Renal pelvis (tissue), 12 donors: ENCODE measurements at places on chromosomes 11 and 22.

DNA sequence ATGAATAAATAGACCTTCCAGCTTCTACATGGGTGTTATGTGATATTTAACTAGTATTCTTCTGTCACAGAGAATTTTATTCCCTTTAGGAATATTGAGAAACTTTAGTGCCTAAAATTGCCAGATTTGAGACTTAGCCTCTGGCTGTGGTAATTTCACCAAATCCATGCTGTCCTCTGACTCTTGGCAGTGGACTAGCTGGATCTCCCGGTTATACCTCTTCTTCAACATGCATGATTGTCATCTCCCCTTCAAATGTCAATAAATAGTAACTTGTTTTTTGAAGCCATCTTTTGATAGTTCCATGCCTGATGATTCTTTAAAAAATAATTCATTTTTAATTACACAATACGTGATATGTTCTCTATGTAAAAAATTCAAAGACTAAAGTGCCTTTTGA, 8.4 kb downstream of the AQP11 start:
- DNase-seq, result no peak

DNA sequence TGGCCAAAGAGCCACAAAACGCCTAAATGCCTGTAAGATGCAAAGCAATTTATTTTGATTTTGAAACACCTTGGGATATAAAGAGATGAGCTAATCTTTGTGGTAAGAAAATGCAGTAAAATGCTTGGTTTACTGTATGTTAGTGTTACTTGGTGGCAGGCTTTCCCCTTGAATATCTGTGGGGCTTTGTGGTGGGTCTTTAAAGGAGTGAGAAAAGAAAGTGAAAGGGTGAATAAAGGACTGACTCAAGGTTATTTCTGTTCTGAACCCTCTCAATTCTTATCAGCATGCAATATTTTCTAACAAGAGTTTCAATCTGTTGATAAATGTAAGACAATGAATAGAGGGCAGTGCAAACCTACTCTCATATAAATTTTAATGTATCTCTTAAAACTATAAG, 1555.9 kb upstream of the RAG2 start:
- DNase-seq, result no peak

DNA sequence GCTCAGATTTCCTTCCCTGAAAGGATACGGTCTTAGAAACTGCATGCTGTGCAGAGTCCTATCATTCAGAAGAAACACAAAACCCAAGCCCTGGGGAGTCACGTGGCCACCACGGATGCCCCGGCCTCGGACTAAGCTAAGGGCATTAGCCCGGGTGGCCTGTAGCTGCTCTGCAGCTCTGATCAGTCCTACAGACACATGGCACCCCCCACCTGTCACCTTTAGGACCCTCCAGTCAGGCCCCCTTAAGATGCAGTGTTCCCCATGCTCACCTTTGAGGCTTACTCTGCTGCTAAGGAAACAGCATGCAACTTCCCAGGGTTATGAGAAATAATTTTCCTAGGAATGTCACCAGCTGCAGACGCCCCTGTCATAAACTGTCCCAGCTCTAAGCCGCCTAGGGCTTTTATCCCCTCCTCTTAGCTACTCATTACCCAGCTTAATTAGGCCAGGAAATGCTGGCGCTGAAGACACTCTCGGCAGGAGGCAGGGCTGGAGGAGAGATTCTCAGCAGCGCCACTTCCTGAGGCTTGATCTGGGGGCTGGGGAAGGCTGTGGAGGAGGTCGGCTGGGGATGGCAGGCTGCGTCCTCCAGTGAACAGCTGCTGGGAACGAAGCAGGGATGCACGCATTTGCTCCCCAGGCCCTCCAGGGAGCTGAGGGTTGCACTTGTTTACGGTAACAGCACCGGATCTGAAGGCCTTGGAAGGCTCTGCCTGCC, 47.2 kb upstream of the ADA2 start:
- DNase-seq, result peak; percentile 68

DNA sequence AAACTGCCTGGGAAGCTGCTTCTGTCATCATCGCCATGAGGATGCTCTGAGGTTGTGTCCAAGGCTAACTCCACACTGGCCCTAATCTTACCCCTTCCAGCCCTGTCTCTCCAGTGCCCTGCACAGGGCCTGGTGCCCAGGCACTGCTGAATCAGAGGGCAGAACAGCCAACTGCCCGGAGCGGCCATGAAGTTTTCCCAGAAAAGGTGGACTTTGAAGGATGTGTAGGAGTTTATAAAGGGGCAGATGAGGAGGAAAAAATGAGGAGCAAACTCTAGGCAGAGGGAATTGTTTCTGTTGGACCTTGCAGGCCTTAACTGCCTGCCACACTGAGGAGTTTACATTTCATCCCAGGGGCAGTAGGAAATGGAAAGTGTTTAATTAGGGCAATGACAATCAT, 39.4 kb upstream of the TCF20 start:
- DNase-seq, result no peak

DNA sequence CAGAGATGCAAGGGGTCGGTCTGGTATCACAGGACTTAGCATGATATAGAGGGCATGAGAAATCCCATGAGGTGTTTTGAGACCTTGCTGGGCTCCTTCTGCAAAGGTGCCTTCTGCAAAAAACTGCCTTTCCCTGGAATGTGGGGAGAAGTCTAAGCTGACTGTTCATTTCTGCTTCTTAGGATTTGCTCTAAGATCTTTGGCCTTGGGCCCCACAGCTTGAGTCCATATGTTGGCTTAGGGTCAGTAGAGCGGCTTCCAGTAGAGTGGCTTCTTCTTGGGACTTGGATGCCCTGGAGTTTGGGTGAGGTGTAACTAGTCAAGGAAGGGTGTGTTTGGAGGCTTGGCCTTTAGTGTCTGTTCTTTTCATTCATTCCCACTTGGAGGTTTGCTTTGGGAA, 37.0 kb downstream of the AMPD3 start:
- no peak for DNase-seq
